ENCODE measurements at places on chromosomes 13 and 19.

GRCh38 chr13:24911133-24911908, 147.4 kb downstream of the RNF17 start:
- no peak for DNase-seq

- no peak for DNase-seq
Observed at GRCh38 chr13:110300090-110300815, 6.7 kb downstream of the COL4A1 start.

DNA sequence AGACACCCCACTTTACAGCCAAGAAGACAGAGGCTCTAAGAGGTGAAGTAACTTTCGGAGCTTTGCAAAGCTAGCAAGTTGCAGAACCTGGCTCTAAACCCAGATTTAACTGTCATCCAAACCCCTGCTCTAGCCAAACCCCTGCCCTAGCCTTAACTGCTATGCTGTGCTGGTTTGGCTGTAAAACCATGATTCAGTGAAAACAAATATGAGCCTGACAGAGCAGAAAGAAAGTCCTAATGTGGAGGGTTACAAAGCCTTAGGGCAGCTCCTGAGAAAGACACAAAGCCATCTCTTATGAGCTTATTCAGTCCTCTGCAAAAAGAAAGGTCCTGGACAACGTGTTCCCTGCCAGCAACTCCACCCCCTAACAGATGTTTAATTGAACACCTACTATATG, 172.8 kb downstream of the KATNAL1 start:
- no peak for DNase-seq

- DNase-seq, result no peak
Observed at GRCh38 chr13:23690668-23691067, 120.5 kb downstream of the TNFRSF19 start.

GRCh38 chr19:3455960-3456601, 24.2 kb downstream of the SMIM24 start:
- no peak for DNase-seq

- no peak for DNase-seq
Observed at GRCh38 chr13:65929436-65929835, 1300.7 kb downstream of the PCDH9 start.

DNA sequence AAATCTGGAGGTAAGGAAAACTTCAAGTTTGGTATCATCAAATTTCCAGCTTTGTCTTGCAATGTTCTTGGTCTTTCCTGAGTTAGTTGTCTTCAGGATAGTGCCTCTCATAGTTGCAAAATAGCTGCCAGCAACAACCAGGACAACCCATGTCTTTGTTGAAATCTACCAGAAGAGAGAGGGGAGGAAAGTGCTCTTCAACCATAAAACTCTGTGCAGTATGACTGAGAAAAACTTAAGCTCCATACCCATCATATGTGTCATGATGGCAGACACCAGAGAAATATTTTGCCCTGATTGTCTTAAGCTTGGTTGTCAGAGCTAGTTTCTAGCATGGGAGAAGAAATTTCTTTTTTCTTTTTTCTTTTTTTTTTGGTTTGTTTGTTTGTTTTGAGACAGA, 103.3 kb downstream of the SPRY2 start:
- DNase-seq, result no peak

- DNase-seq, result no peak
Observed at GRCh38 chr19:56145698-56146097, 4.6 kb downstream of the ZNF444 start.

DNA sequence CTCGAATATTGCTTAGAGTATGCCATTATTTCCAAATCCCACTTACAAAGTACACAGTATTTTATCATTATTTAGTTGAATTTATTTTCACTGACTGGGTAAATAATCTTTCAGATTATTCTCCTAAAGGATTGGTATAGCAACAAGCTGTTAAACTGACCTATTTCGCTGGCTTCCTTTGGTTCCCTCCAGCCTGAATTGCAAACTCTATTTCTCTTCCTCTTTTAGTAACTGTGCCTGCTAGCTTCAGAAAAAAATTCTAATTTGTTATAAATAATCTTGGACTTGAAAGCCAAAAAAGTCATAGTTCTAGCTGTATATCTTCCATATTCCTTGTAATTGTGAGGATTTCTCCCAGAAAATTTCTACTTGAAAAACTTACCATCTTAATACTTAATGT, 15.0 kb upstream of the CCNA1 start:
- no peak for DNase-seq

- no peak for DNase-seq
Observed at GRCh38 chr19:35514282-35514809, 897 bp upstream of the DMKN start.

DNA sequence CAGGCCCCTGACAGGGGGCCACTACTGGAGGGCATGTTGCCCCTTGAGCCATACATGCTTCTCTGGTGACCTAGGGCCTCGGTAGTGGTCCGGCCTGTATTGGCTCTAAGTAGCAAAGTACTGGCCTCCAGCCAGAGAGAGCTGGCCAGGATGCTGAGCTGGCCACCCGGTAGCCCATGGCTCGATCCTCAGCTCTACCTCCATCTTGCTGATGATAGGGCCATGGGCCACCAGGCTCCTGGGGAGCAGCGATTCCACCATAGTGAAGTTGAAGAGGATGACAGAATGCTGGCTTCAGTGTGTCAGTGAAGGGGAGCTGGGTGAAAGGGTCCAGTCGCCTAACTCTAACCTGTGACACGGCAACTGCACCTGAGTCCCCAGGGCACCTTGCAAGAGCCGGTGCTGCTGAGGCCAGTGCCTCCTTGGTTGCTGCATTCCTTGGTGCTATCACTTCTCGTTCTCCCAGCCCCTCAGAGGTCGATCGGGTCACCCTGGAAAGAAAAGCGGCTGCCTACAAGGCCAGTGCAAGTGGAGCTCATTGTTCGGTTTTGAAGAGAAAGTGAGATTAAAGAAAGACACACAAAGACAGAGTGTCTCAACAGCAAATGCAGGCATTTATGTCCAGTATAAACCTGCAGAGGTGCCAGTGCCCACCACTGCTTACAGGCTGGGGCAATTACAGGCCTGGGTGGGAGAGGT, 5.0 kb downstream of the FPR3 start:
- no peak for DNase-seq

DNA sequence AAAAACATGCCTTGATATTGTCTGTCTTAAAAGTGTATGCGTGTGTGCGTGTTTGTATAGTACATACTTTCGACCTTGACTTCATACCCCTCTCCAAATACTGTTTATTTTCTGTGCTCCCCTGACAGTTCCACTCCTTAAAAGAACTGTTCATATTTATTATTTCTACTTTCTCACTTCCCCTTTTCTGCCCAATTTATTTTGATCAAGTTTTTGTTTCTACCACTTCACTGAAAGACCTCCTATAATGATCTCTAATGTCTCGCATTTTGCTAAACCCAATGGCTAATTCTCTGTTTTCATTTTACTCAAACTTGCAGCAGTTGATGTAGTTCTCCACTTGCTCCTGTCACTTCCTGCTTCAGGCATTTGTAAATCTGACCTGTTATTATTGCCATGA, 426.1 kb upstream of the KLF12 start:
- no peak for DNase-seq

DNA sequence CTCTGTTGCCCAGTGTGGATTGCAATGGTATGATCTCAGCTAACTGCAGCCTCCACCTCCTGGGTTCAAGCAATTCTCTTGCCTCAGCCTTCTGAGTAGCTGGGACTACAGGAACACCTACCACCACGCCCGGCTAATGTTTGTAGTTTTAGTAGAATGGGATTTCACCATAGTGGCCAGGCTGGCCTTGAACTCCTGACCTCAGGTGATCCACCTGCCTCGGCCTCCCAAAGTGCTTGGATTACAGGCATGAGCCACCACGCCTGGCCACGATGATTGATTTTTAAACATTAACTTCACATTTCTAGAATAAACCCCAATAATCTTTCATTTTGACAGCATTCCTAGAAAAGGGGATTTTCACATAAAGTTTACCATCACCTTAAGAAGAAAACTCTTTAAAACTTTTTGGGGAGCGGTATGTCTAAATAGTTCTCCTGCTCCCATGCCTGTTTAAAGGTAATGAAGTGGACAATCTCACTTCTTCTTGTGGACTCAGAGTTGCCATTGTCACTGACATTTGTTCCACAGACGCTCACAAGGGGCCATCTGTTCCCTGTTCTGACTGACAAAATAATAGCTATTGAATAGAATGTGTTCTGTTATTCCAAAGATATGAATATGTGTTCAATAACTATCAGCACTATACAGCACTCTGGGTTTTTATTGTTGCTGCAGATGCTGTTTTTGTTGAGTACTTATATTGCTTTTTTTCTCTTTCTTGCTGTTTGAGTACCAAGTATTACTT, 66.1 kb upstream of the C1QTNF9B start:
- no peak for DNase-seq

DNA sequence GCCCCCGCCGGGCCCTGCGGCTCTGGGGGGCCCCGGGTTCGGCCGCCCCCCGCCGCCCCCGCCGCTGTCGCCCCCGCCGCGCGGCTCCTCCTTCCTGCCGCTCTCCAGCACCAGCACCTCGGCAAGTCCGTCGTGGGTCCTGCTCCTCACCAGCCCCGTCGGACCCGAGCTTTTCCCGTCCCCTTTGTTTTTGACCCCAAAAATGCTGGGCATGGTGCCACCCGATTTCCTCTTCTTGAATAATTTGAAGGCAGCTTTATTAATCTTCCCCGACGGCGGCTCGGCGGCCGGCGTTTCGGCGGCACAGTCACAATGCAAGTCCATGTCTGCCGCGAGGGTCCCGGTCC, 945 bp downstream of the AMER2 start:
- no peak for DNase-seq

GRCh38 chr13:51837016-51837415, 8.0 kb downstream of the TMEM272 start:
- DNase-seq, result no peak

- no peak for DNase-seq
Observed at GRCh38 chr13:95243207-95243606, 58.0 kb downstream of the ABCC4 start.

Measured in stimulated activated CD4-positive, alpha-beta T cell treated with anti-CD3 and anti-CD28 coated beads, Interleukin-4, amount 100 ng/mL, for 4 hours (primary cell).